Calu3 (cell line): ENCODE measurements at places on chromosomes 7 and 10.
A peak's percentile ranks its signal among the peaks of the same experiment; 100 is the strongest.

DNA sequence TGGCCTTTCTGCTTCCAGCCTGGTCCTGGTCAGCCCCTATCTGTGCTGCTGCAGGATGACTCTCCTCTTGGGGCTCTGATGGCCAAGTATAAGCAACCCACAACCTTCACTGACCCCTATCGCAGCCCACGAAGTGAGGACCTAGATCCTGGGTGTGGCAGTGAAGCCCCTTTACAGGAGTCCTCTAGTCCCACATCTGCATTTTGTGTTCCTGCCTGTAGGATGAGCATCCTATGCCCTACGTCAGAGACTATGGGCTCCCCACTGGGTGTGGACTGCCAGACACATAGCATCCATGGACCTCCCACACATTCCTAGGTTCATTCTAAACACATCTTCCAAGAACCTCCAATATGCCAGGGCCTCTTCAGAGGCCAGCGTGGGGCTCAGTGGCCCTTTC is 29.0 kb downstream of the ARHGAP22 start:
- DNase-seq = no peak

DNA sequence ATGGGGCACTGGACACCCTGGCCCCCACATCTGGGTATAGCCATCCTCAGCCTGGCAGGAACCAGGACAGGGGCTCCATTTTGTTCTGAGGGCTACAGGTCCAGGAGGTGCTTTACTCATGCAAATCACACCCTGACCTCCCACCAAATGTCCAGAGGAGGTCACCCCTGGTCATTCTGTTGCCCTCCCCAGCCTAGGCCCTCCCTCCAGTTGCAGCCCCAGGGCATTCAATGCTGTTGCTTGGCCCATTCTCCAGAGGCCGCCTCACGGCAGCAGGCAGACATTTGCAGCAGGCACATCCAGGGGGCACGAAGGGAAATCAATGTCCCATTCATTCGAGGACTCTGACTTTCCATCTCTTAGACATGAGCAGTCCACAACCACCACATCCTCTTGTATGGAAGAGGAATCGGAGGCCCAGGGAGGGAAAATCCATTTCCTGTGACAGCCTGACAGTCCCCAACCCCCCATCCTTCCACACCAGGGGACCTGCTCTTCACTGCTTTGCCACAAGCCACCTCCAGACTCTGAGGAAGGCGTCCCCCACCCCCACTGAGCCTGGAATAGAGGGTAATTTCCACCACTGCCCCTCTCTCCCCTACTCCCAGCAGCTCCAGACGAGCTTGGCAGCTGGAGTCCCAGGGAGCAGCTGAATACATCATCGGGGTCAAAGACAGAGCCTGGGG is 76.2 kb upstream of the UNC5B start:
- DNase-seq = no peak

GRCh38 chr10:120437541-120437940 is 19.5 kb upstream of the PLPP4 start:
- no peak for DNase-seq

GRCh38 chr10:33441561-33441960 is 107.1 kb upstream of the NRP1 start:
- no peak for DNase-seq

GRCh38 chr7:31699050-31699449 is 12.0 kb downstream of the PPP1R17 start:
- DNase-seq = no peak

DNA sequence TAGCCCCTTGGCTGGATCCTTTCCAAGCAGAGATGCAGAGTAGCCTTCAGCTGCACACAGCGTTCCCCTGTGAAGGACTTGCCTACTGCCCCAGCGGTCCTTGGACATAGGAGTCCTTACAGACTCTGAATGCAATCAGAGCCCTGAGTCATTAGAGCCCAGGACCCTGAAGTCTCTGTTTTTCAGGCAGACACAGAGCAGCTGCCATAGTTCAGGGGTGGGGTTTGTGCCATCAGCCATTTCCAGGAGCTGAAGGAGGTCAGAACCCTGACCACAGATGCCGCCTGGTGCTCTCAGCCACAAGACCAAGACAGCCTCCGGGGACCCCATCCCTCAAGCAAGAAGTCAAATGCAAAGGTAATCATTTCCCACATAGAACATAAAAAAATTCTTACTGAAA is 32.8 kb upstream of the WDFY4 start:
- no peak for DNase-seq

- DNase-seq = no peak
Observed at GRCh38 chr10:124221356-124222317, 128.2 kb upstream of the CHST15 start.

GRCh38 chr10:124146483-124146882 is 53.1 kb upstream of the CHST15 start:
- no peak for DNase-seq

GRCh38 chr10:69657430-69657829 is 27.4 kb downstream of the FAM241B start:
- no peak for DNase-seq

GRCh38 chr7:34486371-34486770 is 171.6 kb upstream of the NPSR1 start:
- no peak for DNase-seq

DNA sequence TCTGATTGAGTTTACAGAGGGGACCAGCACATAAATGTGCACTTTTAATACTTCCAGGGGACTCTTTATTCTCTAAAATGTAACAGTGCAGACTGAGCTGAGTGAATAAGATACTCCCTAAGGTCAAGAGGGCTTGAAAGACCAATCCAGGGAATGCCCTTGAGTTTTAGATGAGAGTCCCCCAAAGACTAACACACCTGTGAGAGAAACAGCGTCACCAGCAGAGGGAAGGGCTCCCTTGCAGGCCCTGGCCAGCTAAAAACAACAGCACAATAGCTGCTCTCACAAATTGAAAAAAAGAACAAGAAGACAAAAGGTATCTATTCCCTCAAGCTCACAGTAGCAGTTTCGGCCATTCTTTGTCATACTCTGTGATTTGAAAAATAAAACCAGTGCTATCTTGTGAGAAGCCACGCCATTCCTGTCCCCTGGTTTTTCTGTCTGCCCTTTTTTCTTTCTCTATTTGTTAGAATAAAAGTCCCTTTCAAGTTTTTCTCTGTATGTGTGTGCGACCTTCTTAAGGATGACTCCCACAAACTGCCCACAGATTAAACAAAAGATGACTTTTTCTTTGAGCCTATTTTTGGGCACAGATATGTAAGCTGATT is 230.4 kb upstream of the BMPER start:
- DNase-seq = no peak

GRCh38 chr7:130732980-130733930 is 752 bp downstream of the KLF14 start:
- DNase-seq = peak; percentile 55

DNA sequence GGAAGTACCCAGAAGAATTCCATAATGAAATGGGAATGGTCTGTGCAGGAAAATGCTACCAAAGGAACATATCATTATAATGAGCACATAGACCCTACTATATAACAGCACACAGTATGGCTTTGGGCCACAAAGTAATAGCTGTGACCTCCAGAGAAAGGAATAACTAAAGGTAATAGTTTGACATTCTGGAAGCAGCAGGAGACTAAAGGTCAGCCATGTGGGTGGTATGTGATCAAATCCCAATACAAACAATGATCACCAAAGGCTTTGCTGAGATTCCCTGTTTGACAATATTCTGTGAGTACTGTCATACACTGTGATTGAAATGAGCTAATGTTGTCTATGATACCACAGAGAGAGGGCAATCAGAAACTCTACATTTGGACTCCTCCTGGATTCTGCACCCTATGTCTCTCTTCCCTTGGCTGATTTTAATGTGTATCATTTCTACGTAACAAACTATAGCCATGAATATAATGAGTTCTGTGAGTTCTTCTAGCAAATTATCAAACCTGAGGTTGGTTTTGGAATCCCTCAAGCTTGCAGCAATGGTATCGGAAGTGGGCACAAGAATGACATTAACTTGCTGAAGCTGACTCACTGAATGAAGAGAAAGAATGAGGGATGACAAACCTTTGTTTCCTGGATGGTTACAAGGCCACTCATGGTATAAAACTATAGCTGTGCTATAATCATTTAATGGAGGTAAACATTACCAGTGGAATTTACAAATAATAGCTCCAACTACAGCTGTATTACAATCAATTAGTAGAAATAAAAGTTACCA is 99.6 kb downstream of the JMJD1C start:
- DNase-seq = no peak

- DNase-seq = peak; percentile 83
Observed at GRCh38 chr7:1664711-1665548, 5.1 kb upstream of the ELFN1 start.

- no peak for DNase-seq
Observed at GRCh38 chr10:44467900-44468299, 83.0 kb upstream of the CXCL12 start.

- DNase-seq = peak; percentile 38
Observed at GRCh38 chr10:3784510-3785250, at the start of gene KLF6. Gene KLF6 (minus strand): TSS chr10:3785209. CDS start chr10:3785014, 195 bp downstream.

DNA sequence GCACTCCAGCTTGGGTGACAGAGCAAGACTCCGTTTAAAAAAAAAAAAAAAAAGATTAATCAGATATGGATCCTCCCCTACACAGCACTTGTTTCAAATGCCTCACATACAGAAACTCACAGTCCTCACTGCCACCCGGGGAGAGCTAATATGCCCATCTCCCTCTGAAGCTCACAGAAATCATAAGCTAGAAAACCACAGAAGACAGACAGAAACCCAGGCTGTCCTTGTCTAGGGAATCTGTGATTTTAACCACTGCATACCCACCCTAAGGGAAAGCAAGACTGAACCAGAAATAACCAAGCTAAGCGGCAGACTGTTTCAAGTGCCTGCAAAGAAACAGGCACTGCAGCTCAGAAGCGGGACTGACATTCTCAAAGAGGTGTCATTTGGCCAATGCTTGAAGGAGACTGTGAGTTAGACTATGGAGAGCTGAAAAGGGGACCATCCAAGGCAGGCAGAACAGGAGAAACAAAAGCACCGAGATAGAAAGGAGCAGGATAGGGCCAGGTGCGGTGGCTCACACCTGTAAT is 37.6 kb downstream of the SLC37A3 start:
- DNase-seq = no peak
